Cardiac muscle cell (in vitro differentiated cells and primary cell): ENCODE measurements at places on chromosomes 2 and 18. TPM values are rescaled to one million over a fixed set of nuclear protein-coding genes. Genes with fewer than 3 reads are reported as not detected.

DNA sequence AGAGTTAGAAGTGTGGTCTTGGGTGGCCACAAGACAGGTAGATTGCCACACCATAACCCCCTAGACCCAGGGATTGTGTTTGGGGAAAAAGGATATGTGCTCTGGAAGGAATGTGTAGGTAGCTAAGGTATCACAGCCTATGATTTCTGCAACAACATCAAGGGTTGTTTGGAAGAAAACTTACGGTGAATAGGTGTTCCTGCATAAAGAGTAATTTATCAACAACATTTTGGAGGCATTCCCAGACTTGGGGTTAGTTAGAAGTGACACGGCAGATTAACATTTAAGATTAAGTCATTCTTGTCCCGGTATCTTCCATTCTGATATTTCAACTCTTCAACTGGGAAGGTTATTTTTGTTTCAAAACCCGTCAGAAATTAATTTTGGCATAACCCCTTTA lies 65.5 kb downstream of the SPP2 start:
- no peak overlapping the region for H3K27ac ChIP-seq
- H3K27me3 ChIP-seq, result no peaks in the 10 kb centered on the region
- H3K4me3 ChIP-seq, result no peak overlapping the region
- H3K4me1 ChIP-seq, result no peaks in the 10 kb centered on the region
- no peaks in the 10 kb centered on the region for H3K36me3 ChIP-seq

GRCh38 chr2:120436460-120436739 lies 90.5 kb downstream of the INHBB start:
- no peaks in the 10 kb centered on the region for H3K36me3 ChIP-seq
- no peak overlapping the region for H3K4me3 ChIP-seq
- H3K27me3 ChIP-seq, result peaks cover 88% of the 10 kb centered on the region
- H3K4me1 ChIP-seq, result no peaks in the 10 kb centered on the region

- no peaks in the 10 kb centered on the region for H3K36me3 ChIP-seq
- H3K4me3 ChIP-seq, result no peak overlapping the region
- DNase-seq, result no peak
- peaks cover 9% of the 10 kb centered on the region for H3K4me1 ChIP-seq
- no peaks in the 10 kb centered on the region for H3K27me3 ChIP-seq
- H3K27ac ChIP-seq, result no peak overlapping the region
Measured at GRCh38 chr18:6677086-6677485, 52.4 kb upstream of the ARHGAP28 start.

DNA sequence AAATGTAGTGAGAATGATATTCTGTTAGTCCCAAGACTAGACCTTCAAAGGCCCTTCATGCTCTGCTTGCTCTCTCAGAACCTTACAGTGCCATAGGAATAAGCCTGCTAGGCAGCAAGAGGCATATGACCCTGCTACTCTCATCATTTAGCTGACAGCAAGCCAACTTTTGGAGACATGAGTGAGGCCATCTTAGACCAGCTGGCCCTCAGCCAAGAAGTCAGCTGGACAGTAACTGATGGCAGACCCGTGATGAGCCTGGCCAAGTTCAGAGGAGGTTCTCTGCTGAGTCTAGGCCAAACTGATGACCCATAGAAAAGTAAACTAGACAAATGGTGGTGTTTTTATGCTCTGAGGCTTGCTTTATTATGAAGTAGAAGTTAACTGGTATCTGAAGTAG lies 82.6 kb downstream of the C18orf54 start:
- H3K4me1 ChIP-seq, result no peaks in the 10 kb centered on the region
- H3K27me3 ChIP-seq, result no peaks in the 10 kb centered on the region
- no peak for DNase-seq
- H3K4me3 ChIP-seq, result no peak overlapping the region

DNA sequence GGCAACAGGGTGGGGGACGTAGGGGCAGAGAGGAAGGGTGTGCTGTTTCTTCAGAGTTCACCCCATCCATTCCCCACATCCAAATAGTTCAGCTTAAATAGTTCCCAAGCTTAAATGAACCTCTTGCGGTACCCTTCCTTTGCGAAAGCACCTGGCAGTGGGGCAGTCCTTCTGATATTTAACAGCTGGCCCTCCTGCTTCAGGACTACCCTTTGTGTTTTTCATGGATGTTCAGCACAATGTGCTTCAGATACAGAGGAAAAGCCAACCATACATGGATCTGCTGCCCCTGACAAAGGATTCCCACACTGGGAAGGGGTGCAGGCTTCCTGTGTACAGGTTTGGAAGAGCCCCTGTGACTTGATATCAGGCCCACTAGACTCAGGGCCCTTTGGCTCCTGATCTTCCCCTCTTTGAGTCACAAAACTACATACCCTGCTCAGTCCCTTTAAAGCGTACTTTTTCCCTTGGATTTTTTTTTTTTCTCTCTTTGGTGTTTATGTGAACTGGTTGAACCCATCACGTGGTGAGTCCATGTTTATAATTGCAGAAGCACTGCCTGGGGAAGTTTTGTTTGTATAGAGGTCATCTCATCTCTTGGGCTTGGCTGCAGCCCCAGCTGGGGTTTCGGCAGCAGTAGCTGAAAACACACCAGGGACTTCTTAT lies 45.3 kb upstream of the IGFBP5 start:
- H3K4me1 ChIP-seq, result peaks cover 2% of the 10 kb centered on the region
- H3K4me3 ChIP-seq, result no peak overlapping the region
- H3K36me3 ChIP-seq, result no peaks in the 10 kb centered on the region
- H3K27ac ChIP-seq, result no peak overlapping the region
- no peak for DNase-seq

- DNase-seq, result no peak
- no peaks in the 10 kb centered on the region for H3K4me1 ChIP-seq
- H3K4me3 ChIP-seq, result no peak overlapping the region
- H3K27me3 ChIP-seq, result no peaks in the 10 kb centered on the region
- H3K36me3 ChIP-seq, result no peaks in the 10 kb centered on the region
Measured at GRCh38 chr18:60987963-60988362, 345.3 kb upstream of the CDH20 start.

DNA sequence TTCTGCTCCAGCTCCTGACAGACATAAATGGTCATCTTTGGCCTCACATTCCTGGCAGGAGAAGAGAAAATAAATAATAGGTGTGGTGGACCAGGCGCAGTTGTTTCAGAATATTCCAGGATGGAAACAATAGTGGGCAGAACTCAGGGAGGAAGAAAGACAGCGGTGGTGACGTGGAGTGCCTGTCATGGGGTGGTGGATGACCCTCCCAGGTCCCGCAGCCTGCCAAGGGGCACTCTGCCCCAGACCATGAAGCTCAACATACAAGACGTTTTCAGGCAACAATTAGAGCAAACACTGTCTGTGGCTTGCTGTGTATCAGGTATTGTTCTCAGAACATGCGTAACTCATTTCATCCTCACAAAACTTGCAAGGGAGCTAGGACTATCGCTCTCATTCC lies 50.9 kb downstream of the TFCP2L1 start:
- H3K36me3 ChIP-seq, result no peaks in the 10 kb centered on the region
- H3K27ac ChIP-seq, result no peak overlapping the region
- H3K4me1 ChIP-seq, result no peaks in the 10 kb centered on the region
- no peaks in the 10 kb centered on the region for H3K27me3 ChIP-seq
- H3K4me3 ChIP-seq, result no peak overlapping the region
- no peak for DNase-seq

DNA sequence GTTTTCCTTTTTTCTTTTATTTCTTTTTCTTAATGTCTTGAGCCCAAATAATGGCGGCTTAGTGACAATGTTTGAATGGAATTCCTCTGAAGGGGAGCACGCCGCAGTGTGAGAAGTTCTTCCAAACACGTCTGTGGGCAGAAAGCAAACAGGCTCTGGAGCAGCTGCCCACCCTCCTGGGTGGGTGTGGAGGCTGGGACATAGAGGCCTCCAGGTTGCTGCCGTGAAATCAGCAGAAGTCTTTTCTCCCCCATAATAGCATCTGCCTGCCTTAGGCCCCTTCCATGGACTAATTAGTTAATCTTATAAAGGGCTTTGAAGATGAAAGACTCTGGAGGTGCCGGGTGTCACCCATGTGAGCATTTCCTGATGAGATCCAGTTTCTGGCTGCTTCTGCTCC lies 213.9 kb downstream of the SH3RF3 start:
- H3K4me1 ChIP-seq, result no peaks in the 10 kb centered on the region
- no peaks in the 10 kb centered on the region for H3K27me3 ChIP-seq
- no peak overlapping the region for H3K27ac ChIP-seq
- no peak overlapping the region for H3K4me3 ChIP-seq

- no peaks in the 10 kb centered on the region for H3K27me3 ChIP-seq
- no peaks in the 10 kb centered on the region for H3K36me3 ChIP-seq
- H3K27ac ChIP-seq, result no peak overlapping the region
Measured at GRCh38 chr2:192067631-192068030, 127.1 kb downstream of the TMEFF2 start.

Gene PPP1R1C
- 4.7 and 12.1 TPM in 2 replicates for total RNA-seq

Gene APOB
- total RNA-seq, result 0.07 and 0.15 TPM in 2 replicates

Gene TUBA4A
- 1.6 and 2.6 TPM in 2 replicates for total RNA-seq

Gene TRPM8
- 0.83 TPM in 1 of 2 replicates, not detected in the other for total RNA-seq

Gene SPC25
- 3.3 and 10.1 TPM in 2 replicates for total RNA-seq

Gene CACNB4
- total RNA-seq, result 0.09 and 0.25 TPM in 2 replicates
